ENCODE measurements at places on chromosomes 11 and 22.

DNA sequence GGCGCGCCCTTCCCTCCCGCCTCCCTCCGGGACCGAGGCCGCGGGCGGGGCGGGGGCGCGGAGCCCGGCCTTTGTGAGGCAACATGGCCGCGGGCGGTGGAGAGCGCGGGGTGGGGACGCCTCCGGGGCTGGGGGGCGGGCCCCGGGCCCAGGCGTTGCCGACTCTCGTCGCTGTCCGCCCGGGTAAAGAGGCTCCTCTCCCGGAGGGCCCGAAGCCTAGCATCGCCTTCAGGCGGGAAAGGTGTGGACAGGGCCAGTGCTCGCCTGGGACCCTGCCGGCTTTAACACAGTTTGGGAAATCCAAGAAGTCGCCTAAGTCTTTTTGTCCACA, 369 bp downstream of the DGCR8 start:
- no peak for DNase-seq

DNA sequence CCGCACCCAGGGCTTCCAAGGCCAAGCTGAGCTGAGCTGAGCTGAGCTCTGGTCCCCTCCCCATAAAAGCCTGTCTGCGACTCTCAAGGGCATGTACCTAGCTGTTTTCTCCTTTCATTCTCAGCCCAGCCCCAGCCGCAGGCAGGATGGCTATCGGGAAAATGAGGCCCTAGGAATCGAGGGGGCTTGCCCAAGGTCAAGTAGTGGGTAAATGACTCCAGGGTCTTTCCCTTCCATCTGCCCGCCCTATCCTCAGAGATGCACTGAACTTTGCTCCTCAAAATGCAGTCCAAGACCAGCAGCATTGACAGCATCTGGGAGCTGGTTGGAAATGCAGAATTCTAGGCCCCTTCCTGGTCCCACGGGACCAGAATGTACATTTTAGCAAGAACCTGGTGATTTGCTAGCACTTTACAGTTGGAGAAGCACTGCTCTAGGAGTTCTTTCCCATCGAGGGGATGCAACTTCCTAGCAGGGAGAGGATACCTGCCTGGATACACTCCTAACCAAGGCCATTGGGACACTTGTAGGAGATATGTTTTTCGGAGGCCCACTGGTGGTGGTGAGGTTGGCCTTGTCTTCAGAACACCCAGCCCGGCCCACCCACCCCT, 43.2 kb upstream of the ACCSL start:
- no peak for DNase-seq

GRCh38 chr22:46499805-46500189, 37.6 kb downstream of the CELSR1 start:
- DNase-seq: no peak

GRCh38 chr11:94753630-94754029, 14.5 kb upstream of the AMOTL1 start:
- DNase-seq: no peak

GRCh38 chr22:26477341-26477731, 6.2 kb downstream of the HPS4 start:
- no peak for DNase-seq

Measured in foreskin keratinocyte (primary cell).